Osteocyte (in vitro differentiated cells): ENCODE measurements at places on chromosomes 7 and 10. TPM values are rescaled to one million over a fixed set of nuclear protein-coding genes. Genes with fewer than 3 reads are reported as not detected.
A peak's percentile ranks its signal among the peaks of the same experiment; 100 is the strongest.

- no peak for DNase-seq
These were observed 20.1 kb upstream of the NMT2 start for GRCh38 chr10:15188603-15189002.

DNA sequence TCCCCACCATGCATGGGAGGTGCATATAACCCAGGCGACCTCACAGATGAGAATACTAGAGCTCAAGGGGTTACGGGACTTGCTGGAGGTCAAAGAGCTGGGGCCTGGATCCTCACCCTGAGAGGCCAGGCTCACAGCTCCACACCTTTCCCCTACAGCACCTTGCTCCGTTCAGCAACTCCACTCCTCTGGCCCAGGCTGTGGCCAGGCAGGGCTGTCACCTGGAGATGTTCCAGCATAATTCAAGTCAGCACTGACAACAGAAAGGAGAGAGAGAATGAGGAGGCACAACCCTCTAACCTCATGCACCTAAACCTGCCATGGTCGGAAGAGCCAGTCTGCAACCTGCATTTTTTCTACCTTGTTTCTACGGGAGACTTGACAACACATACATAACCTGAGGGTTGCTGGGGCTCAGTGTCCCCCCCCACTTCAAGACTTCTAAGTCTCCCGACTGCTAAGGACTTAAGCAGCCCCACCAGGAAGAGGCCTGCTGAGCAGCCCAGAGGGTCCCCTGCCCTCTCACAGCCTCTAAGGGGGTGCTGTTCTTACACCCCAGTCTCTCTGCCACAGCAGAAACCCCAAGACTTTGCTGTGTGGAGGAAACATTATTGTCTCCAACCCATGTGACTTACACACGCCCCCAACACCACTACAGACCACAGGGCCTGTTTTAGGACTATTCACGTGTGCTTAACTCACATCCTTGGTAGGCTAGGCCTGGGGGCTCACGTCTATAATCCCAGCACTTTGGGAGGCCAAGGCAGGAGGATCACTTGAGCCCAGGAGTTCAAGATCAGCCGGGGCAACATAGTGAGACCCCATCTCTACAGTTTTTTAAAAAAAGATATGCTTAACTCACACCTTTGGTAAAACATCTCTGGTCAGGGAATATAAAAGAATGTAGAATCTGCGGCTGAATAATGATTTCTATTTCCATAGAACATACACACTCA lies 175.6 kb downstream of the FAM107B start:
- DNase-seq = no peak

DNA sequence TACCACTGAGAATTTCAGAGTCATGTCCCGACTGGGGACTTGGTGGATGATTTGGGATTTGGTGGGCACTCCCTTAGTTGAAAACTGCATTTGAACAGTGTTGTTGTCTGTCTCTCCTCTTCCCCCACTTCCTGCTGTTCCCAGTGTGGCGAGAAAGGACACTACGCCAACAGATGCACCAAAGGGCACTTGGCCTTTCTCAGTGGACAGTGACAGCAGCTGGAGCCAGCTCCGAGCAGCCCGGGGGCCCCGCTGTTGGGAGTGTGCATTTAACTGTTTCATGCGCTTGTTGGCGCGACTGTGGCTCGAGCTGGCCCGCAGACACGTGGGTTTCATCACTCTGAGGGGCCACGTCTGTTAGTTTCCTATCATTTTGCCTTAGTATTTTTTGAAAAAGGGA lies 9.7 kb downstream of the ATP5MF start:
- DNase-seq = no peak

GRCh38 chr10:123862421-123863182 lies 29.0 kb downstream of the CPXM2 start:
- peak; percentile 53 for DNase-seq

DNA sequence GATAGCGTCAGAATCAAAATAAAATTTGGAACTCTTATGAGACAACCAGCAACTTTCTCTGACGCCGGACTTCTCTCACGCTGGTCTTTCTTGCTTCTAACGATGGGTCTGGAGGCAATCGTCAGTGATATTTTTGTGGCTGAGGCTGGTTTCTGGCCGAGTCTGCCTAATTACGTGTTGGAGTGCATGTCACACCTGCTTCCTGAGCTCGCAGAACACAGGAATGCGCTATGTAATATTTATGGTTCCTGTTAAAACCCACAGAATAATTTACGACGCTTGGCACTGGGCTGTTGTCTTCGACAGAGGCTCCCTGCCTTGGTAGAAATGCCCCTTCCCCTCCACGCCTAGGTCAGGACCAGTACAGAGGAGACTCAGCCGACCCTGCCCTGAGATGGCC lies 64.9 kb downstream of the NPTX2 start:
- no peak for DNase-seq

GRCh38 chr10:67257018-67257417 lies 331.2 kb downstream of the LRRTM3 start:
- DNase-seq = no peak

ATP6V0A4 gene
- total RNA-seq = 0.64 and 0.65 TPM in 2 replicates
